ENCODE measurements at places on chromosomes 2 and 18.

DNA sequence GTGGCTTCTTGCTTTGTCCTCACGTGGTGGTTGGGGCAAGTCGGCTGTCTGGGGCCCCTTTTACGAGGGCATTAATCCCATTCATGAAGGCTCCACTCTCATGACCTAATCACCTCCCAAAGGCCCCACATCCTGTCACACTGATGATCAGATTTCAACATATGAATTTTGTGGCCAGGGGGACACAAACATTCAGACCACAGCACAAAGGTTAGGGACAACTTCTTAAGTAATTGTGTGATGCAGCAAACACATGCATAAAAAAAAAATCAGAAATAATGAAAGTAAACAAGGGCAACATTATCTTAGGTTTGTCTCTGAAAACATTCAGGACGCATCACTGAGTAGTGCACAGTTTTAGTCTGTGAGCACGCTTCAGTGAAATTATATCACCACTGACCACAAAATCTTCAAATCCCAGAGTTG, 54.2 kb upstream of the FRZB start:
- no peak for DNase-seq

- no peak for DNase-seq
These were observed 384.5 kb upstream of the NRP2 start for GRCh38 chr2:205297846-205298245.

DNA sequence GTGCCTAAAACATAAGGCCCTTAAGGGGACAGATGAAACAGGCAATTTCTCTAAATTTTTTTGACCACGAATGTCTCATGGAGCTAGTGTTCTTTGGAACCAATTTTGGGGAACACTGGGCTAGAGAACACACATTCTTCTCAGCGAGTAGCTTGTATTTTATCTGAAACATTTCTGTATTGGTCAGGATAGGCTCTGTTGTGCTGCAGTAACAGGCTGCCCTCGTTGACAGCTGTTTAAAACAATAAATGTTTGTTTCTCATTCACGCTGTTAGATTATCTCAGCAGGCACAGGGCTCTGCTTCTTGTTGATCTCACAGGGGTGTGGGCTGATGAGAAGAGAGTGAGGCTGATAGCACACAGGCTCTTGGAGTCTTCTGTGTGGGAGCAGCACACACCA, 105.3 kb downstream of the SH3RF3 start:
- DNase-seq = no peak

DNA sequence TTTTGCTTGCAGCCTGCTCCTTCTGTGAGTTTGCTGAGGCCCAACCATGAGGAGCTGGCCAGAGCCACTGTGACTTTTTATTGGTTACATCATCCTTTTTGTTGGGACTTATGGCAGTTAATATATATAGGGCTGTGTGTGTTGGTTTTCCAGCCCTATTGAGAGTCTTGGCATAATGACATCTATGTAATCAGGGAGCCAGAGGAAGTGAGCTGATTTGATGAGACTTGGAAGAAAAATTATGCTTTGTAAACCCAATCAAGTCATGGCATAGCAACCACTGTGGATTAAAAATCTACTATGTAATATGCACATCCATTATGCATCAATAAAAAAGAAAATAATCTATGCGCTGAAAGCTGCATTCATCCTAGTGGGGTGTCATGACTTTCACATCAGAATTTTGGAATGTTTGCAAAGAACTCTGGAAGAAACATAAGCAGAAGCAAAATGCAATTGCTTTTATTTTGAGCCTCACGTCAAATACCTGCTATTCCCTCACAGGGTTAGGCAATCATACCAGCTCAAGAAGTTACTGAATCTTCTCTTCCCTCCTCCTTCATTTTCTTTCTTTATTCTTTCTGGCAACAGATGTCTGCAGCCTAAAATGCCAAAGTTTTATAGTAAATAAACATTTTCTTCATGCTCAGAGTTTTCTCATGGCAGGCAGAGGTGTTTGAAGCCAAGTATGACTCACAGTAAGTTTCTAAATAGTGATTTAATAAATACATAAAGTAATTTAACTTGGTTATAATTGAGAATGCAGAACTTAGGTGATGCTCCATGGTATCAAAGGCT, 308.5 kb downstream of the KCNS3 start:
- DNase-seq = no peak

GRCh38 chr2:47041891-47042684, 113.0 kb downstream of the STPG4 start:
- DNase-seq = no peak

- DNase-seq = no peak
These were observed 104.7 kb downstream of the KLHL29 start for GRCh38 chr2:23489471-23490322.

DNA sequence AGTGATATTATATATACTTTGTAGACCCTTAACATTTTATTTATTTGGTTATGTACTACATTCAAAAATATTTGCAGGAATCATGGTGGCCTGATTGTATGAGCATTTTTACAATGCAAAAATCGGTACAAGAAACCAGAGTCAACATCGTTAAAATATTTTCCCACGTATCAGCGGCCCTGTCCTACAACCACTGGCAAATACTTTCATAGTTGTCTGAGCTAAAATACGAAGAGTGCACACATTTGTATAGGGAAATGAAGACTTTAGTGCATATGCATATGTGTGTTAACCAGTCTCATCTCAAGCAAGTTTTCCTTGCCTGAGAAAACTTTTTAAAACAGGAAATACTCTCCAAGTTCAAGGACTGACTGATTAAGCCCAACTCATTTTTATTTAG, 35.9 kb downstream of the CCDC102B start:
- DNase-seq = no peak

DNA sequence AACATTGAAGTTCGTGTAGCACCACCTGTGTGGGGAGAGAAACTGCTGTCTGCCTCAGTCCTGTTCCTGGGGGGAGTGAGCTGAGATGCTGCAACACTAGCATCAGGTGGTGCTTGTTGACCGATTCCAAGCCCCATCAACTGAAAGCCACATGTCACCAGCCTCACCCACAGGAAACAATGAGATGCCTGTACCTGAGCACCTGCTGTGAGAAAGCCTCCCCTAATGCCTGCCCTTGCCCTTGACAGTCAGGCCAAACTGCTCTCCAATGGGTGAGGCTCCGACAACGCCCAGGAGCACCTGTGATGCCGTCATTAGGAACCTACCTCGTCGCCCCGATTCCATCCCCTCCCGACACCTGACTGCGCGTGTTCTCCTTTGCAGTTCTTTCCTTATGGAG, 104.6 kb downstream of the SMC6 start:
- no peak for DNase-seq

DNA sequence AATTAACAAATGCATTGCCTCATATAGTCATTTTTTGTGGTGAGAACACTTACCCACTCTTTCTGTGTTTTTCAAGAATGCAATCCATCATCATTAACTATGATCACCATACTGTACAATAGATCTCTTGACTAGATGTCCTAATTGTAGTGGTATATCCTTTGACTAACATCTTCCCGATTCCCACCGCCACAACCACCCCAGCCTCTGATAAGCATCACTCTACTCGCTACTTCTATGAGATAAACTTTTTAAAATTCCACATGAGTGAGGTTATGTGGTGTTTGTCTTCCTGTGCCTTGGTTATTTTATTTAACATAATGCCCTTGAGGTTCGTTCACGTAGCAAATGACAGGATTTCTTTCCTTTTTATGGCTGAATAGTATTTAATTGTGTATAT, 6.6 kb downstream of the VWA3B start:
- DNase-seq = no peak

DNA sequence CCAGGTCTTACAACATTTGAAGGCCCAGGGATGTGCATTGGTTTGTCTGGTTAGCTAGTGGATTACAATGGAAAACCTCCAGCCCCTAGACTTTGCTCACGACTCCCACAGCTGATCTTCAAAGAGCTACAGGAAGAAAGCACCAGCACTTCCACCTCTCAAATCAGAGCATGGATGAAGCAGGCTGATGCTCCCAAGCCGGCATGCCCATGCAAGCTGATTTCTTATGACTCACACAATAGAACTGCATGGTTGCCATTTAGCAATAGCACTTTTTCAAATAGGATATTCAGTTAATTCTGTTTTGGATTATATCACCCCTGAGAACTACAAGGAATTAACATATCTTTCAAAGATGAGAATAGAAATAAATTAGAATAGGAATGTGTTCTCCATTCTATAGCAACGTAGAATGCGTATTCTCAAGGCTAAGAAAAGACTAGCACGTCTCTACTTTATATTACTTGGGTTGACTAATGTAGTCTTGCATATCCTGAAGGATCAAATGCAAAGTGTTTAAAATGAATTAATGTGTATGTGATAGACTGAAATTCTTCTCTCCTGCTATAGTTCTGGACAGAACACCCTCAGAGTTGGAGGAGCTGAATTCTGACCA, 292.4 kb downstream of the TRIB2 start:
- peak; percentile 13 for DNase-seq

GRCh38 chr18:76351961-76352581, 143.0 kb downstream of the ZNF516 start:
- no peak for DNase-seq

GRCh38 chr2:170652637-170653417, 62.3 kb upstream of the SP5 start:
- no peak for DNase-seq

DNA sequence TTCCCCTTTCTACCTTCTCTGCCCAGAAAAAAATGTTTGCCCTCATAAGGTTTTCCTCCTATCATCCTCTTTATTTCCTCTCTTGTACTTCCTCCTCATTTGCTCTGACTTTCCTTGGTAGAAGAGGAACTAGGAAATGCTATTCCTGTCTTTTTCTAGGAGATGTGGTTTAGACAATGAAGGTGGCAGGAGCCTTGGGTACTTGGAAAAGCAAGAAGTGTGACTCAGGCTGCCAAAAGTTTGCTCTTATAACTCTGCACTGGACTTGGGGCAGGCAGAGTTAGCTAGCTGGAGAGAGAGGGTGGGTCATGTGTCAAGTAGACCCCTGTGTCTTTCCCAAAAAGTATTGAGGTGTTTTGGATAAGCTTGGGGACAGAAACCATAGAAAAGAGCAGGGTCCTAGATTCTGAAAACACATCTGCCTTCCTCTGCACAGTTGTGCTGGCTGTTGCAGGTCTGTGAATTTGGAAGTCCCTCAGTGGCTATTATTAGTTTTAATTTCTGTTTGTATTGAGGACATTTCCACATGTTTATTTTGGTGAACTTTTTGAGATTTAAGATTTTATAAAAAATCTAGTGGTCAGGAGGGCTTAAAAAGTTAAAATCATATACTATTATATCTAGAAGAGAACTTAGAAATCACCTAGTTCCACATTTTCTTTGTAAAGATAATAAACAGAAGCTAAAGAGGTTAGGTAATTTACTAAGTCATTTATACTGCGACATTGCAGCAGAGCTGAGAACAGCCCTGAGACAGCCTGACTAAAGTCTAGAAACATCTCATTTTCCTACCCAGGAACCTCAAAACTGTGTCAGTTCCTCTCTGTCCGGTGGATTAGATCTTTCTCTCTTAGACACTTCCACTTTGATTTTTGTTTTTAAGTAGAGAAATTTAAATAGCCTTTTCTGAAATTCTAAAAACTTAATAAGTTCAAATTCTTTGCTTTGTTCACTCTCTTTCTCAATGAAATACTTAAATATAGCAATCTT, 16.0 kb downstream of the INSIG2 start:
- no peak for DNase-seq

- peak; percentile 84 for DNase-seq
These were observed 7.8 kb downstream of the PTMA start for GRCh38 chr2:231715988-231716616.

GRCh38 chr18:11553098-11553940, 56.1 kb upstream of the SLC35G4 start:
- DNase-seq = peak; percentile 53

GRCh38 chr2:13113002-13113401, 396.3 kb downstream of the TRIB2 start:
- no peak for DNase-seq

GRCh38 chr2:29821591-29821990, 99.8 kb downstream of the ALK start:
- DNase-seq = no peak

DNA sequence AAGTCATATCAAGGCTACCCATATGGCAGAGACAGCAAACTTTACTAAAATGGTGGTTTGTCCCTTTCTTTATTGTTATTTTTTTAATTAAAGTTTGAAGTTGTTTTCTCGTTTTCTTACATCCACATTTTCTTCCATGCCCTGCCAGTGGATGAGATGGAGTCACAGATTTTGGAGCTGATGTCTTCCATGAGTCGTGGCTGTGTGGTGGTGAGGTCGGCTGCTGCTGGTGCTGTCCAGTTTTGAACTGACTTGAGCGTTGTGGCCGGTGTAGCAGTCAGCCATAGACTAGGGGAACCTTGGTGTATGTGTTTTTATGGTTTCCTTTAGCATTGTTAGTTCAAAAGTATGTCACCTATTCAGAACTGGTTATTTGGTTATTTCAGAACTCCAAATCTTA, 182.8 kb downstream of the SH3RF3 start:
- no peak for DNase-seq

DNA sequence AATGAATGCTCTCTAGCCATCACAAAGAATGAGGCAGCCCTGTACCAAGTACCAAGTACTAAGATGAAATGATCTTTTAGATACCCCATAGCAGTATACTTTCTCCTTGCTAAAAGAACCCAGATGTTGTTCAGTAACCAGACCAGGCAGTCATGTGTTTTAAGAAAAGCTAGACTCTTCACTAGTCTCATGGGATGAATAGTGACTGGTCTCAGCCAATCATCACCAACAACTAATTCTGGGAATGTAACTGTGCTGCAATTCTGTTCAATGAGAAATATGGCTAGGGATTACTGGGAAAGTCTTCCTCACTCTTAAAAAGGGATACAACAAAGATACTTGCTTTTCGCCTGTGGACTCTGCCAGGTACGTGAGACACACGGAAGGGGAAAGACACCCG, 29.5 kb downstream of the MBOAT2 start:
- no peak for DNase-seq

GRCh38 chr2:180196419-180196977, 189.4 kb upstream of the CWC22 start:
- no peak for DNase-seq

DNA sequence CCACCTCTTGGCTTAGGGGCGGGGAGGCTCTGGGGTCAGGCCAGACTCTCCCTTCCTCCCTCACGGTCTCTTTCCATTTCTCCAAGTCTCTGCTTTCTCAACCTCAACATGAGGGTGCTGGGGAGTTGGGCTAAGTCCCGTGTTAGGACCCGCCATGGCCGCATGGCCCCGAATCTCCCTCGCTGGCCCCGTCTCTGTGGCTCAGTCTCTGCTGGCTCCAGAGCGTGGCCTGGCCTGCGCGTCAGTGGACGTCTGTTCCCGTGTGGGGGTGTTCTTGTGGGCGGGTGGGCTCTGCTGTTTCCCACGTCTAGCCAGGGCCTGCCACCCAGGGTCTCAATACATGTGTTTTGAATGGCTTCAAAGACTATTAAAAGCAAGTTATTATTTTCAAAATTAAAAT, 12.4 kb downstream of the ALLC start:
- DNase-seq = no peak

- DNase-seq = no peak
These were observed 28.9 kb downstream of the MRO start for GRCh38 chr18:50790948-50791347.

DNA sequence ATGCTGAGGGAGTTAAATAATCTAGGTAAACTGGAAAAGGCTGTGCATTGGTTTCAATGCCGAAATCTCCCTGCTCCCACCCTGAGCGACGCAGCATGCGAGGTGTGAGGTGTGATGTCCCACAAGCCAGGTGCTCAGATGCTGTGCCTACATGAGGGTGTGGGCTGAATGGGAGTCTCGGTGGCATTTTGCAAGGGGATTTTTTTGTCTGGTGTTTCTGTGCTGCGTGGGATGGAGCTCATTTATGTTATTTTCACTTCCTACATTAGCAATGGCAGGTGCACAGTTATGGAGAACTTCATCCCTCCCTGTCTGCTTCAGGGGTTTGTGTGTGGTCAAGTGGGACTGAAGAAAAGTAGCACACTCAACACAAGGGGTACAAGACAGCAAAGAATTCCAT, 110.2 kb upstream of the CCDC68 start:
- DNase-seq = no peak

Data from A172 (cell line).